Activated T-helper 1 cell treated with Interleukin-2 at 50 U/mL for 16 hours (primary cell): ENCODE measurements at places on chromosomes 4 and X.

- DNase-seq: no peak
Observed at GRCh38 chr4:119517361-119518229, 111.0 kb downstream of the PDE5A start.

DNA sequence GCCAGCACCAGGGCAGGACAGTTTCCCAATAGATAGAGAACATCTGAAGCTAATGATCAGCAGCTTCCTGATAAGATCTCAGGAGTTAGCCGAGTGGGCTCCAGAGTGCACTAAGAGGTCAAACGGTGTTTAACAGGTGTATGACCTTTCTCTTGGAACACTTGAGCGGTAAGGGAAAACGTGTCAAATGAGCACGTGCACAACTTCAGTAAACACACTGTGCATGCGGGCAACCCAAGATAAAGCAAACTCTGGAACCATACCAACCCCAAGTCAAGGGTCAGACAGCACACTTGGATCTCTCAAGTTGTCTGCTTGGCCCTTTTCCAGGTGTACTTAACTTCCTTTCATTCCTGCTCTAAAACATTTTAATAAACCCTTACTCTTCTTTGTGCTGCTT, 1941.5 kb upstream of the PCDH10 start:
- no peak for DNase-seq

DNA sequence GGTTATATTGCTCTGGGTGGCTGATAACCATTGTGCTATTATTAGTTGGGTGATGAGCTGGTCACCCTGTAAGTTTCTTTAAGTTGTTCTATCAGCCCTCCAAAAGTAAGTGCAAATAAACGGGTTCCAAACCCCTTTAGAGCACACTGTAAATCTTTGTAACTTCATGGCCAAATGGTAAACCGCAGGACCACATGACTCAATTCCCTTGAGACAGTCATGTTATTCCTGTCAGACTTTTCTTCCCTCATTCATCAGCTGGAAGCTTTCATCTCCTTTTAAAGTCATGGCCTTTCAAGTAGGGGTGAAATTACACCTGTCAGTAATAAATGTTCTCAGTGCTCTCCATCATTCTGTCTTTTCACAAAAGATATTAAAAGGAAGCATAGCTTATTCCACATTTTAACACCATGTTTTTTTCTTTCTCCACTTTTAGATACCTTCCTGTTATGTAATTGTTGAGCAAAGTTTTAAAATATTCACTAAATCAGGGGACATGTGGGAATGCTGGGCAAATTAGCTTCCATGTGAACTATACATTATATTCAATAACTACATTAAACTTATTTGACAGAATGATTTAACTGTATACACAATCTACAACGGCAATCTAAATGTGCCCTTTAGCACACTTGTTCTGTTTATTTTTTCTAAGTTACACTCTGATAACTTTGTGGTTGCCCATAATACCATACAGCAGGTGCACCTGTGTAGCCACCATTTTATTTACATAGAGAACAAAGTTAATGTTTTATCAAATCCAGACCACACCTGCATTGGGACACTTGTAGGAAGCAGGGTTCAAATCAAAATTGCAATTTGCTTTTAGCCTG, 275.5 kb downstream of the CFAP299 start:
- DNase-seq: no peak

DNA sequence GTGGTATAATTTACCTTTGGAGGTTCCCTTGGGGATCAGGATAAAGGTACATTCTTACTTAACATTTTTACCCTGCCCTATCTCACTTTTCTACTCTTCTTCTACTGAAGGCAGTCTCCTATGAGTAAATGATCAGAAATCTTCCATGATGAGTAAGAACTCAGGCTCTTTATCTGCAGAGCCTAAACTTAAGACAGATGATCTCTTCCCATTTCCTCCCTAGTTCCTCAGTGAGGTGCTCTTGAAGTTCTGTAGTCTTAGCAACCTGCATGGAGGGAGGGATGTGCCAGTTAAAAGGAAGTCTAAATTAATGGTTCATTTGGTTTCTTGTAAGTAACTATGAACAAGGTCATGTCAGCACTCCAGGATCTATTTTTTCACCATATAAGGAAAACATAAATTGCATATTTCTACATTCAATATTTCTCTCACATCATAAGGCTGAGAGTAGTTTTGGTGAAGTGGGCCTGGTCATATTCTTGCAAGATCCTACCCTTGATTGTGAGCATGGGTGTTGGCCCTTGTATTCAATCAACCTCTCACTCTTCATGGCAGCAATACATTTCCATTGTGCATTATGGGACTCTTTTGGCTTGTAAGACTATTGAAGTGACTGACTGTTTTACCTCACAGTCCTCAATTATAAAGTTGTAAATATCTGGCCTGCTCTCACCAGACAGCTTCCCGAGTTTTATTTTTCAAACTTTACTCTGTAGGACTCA, 295.5 kb downstream of the SLC7A11 start:
- no peak for DNase-seq

DNA sequence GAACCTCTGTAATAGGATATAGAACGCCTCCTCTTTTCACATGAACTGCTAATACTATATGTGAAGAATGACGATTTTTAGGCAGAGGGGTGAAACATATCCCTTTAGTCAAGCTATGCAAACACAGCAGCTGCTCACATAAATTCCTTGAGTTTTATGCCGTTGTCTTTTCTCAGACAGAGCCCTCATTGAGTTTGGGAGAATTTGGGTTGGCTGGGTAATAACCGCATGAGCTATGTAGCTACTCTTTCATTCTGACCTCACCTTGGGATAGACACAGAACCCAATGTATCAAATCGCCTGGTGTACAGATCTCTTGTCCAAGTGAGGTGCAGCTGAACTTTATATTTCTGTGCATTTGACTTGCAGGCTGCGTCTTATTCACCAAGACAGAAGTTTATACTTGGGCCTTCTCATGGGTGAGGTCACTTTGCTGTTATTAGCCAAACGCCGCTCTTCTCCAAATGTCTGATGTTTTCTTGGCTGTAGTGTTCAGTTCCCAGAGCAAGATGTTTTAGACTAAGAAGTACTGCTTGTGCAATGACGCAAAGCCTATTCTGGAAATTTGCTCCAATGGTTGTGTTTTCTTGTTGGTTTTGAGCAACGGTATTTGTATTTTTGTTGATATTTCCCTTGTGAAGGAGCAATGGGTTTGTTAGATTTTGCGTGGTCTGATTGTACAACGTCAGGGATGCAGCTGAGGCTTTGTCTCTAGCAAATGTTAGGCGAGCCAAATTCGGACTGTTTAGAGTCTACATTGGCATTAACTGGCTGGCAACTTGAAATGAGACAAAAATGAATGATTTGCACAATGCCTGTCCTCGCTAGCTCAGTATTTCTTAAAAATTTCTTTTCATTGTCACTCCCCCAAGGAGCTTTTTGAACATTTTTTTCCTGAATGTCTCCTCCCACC, 11.2 kb upstream of the SPARCL1 start:
- DNase-seq: no peak

GRCh38 chr4:183344523-183345255, 22.5 kb upstream of the CLDN24 start:
- no peak for DNase-seq

DNA sequence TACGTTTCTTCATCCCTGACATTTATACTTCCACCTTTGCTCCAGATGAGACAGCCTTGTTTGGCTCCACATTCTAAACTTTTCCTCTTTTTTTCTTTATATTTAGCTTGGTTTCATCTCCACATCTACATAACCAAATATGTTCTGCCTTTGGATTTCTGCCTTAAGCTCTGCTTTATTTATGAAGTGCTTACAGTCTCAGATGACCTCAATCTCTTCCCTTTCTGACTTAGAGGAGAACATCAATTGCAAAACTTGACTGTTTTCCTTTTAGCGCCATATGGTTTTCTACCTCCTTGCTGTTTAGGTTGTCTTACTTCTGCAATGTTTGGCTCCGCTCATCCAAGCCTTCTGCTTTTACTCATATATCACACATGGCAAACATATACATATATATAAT, 7.5 kb downstream of the ASB5 start:
- DNase-seq: no peak

- DNase-seq: no peak
Observed at GRCh38 chr4:7121174-7121573, 53.3 kb upstream of the GRPEL1 start.

DNA sequence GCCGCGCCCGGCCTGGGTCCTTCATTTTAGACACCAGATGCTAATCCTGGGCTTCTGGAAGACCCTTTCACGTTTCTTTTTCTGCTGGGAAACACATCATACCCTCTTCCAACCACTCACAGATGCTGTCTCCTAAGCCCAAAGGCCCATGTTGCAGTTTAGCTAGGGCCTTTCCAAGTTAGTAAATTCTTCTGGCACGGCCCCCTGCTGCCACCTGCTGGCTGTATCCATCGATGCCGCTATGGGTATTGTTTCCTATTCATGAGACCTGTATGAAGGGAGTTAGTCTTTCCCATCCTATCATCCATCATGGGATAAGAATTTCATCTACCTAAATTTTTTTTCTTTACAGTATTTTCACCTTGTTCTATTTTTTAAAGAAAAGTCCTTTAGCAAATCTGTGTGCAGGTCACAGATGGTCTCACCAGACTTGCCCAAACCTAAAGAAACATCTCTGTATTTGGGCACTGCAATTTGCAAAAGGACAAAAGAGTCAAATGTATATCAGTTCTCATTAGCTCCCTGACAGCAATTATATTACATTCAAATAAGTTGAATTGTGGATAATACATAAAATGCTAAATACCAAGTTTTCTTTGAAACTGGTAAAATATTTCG, 37.8 kb upstream of the SLC9A7 start:
- DNase-seq: peak; percentile 29

DNA sequence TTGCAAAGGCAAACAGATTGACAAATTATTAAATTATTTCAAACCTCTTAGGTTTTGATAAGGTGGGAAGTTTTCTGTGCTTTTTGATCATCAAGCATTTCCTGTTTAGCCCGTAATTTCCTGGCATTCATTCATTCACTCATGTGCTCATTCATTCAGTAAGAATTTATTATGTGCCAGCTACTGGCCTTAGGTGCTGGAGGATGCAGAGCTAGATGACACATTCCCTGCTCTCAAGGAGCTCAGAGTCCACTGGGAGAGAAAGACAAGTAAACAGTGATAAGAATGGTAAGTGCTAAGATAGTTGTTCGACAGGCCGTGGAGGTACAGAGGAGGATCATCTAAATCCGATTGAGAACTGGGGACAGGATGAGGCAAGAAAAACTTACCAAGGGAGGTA, 153.0 kb downstream of the DCTD start:
- no peak for DNase-seq

DNA sequence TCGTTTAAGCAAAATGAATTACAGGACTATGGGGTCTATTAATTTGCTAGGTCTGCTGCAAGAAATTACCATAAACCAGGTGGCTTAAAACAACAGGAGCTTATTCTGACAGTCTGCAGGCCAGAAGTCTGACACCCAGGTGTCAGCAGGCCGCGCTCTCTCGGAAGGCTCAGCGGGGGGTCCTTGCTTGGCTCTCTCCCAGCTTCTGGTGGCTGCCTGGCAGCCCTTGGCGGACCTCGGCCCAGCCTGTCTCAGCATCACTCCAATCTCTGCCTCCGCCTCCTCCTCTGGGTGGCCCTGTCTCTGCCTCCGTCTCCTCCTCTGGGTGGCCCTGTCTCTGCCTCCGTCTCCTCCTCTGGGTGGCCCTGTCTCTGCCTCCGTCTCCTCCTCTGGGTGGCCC, 580.5 kb upstream of the FAT1 start:
- DNase-seq: no peak

DNA sequence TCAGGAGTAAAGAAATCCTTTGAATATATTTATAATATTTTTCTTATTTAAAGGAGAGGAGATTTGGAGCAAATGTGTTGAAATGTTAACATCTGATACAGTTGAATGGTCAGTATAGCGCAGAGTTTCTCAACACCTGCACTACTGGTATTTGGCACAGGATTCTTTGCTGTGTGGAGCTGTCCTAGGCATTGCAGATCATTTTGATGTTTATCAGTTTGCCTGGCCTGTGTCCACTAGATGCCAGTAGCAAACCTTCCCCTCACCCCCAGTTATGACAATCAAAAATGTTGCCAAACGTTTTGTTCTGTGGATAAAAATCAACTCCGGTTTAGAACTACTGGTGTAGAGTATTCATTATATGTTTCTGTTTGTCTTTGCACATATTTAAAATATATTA, 765.3 kb upstream of the SLIT2 start:
- no peak for DNase-seq

GRCh38 chr4:31360786-31361185, 640.6 kb downstream of the PCDH7 start:
- no peak for DNase-seq

DNA sequence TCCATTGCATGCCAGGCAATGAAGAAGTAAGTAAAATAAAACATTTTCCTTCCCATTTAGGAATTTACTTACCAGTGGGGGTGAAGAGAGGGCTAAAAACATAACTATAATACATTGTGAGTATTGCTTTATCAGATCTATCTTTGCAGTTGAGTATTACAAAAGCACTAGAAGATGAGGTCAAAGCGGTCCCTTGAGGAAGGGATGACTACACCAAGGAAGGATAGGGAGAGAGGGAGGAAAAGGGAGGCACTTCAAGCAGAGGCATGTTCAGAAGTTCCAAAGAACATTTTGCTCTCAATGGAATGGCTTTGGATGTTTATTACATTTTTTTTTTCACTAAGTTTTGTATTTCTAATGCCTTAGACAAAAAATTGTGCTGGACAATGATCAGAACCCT, 127.8 kb downstream of the TET2 start:
- DNase-seq: no peak

DNA sequence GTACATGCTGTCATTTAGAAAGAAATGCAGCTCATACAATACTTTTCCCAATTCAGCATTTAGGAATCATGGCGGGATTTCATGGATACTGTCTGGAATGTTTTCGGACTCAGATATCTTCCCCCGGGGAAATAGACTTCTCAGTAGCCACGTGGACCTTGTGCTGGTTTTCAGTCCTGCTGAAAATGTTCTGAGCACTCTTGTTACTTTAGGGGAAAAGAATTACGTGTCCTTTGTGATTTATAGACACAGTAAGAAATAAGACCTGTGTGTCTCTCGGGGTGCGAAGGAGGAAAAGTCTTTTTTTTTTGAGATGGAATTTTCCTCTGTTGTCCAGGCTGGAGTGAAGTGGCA, 3.8 kb downstream of the CD99 start:
- no peak for DNase-seq

DNA sequence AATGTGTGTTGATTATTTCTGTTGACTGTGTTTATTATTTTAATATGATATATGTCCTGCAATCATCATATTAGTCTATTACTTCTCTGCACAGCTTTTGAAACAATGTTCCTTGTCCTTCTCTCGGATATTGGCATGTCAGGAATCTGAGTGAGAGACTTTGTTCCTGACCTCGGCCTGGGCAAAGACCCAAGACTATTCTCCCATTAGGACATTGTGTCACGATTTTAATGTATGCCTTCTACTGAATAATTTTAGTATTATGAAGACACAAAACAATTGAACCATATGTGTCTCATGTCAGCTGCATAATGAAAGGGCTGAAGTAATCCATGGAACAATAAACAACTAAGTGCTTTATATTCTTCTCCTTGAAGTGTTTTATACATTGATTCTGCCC, 580.8 kb upstream of the TENM3 start:
- no peak for DNase-seq

DNA sequence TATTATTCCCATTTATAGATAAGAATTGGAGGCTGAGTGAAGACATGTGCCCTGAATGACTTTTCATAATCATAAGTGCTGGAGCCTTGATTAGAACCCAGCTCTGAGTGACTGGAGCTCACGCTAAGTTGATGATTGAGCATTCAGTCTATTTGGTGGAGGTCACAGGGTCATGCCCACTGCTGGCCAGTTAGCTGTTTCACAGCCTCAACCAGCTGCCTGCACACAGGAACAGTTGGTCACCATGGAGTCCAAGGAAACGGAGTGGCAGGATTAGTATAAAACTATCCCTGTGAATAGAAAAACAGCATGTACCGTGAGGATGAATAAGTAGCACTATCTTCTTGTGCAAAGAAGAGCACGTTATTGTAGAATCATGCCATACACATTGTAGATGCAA, 1.0 kb upstream of the C4orf54 start:
- DNase-seq: no peak
